ENCODE measurements at places on chromosomes 2 and 18. TPM values are rescaled to one million over a fixed set of nuclear protein-coding genes. Genes with fewer than 3 reads are reported as not detected.
A peak's percentile ranks its signal among the peaks of the same experiment; 100 is the strongest.

DNA sequence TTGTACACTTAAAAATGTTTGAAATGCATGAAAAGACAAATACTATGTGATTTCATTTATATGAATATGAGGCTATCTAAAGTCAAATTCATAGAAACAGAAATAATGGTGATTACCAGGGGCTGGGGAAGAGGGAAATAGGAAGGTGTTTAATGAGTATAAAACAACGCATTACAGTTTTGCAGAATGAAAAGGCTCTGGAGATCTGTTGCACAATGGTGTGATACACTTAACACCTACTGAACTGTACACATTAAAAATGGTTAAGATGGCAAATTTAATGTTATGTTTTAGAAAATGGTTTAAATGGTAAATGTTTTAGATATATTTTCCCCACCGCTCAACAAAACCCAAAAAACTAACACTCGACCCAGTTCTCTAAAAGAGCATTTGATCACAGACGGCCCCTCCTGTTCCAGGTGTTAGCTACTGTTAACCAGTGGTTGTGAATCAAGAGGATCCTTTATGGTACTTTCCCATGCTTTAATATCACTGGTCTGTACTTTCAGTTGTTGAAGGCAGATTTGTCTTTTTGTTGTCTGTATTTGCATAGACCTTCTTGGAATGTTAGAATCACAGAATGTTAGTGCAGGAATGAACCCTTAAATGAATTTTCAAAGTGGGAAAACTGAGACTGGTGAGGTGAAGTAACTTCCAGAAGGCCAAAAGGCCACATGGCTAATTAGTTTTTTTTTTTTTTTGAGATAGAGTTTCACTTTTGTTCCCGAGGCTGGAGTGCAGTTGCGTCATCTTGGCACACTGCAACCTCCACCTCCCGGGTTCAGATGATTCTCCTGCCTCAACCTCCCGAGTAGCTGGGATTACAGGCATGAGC is 10.2 kb downstream of the RAB10 start:
- H3K27me3 ChIP-seq: no peaks in the 10 kb centered on the region
- no peaks in the 10 kb centered on the region for H3K36me3 ChIP-seq
- H3K27ac ChIP-seq: peak overlapping the region; percentile 40
- peaks cover 27% of the 10 kb centered on the region for H3K4me1 ChIP-seq

GRCh38 chr2:210128961-210129360 is 42.2 kb downstream of the KANSL1L start:
- no peaks in the 10 kb centered on the region for H3K27me3 ChIP-seq
- H3K27ac ChIP-seq: no peak overlapping the region
- H3K36me3 ChIP-seq: no peaks in the 10 kb centered on the region
- no peak overlapping the region for H3K4me3 ChIP-seq
- no peak for DNase-seq
- H3K4me1 ChIP-seq: no peaks in the 10 kb centered on the region

The LRRC30 gene
- total RNA-seq: not detected

The MAPRE3 gene
- total RNA-seq: 13.5 TPM

The MRPL33 gene
- 110 TPM for total RNA-seq

DNA sequence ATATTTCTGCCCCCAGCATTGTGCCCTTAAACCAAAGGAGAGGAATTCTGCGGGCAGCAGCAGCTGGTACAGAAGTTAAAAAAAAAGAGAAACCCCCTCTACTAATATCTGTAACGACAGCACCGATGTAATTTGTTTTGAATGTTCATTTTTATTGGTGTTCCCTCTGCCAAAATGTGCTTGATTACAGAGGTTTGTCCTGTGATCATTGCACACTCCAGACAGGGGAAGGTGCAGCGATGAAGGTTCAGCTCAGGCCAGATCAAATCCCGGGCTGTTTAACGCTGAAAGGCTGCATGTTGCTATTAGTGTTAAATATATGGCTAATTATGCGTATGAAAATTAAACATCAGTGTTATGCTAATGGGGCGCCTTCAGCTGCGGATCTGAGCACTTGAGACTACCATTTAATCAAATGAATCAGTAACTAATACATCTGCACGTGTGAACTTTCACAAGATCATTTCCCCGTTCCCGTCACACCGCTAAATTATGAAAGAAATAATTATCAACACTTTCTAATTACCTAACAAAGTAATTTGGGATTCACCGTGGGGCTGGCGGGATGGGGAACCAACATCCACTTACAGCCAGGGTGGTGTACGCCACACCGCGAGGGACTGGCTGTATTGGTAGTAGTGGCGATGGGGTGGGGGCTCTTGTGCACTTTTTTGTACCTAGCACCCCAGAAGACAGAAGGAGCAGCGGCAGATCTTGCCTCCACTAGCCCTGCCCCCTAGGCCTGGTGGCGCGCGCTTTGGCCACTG is 1.5 kb upstream of the DLX1 start:
- peaks cover 99% of the 10 kb centered on the region for H3K27me3 ChIP-seq
- DNase-seq: no peak
- no peak overlapping the region for H3K4me3 ChIP-seq
- H3K27ac ChIP-seq: no peak overlapping the region
- H3K4me1 ChIP-seq: peaks cover 40% of the 10 kb centered on the region
- no peaks in the 10 kb centered on the region for H3K36me3 ChIP-seq

The TMEM37 gene
- total RNA-seq: 31.2 TPM

DNA sequence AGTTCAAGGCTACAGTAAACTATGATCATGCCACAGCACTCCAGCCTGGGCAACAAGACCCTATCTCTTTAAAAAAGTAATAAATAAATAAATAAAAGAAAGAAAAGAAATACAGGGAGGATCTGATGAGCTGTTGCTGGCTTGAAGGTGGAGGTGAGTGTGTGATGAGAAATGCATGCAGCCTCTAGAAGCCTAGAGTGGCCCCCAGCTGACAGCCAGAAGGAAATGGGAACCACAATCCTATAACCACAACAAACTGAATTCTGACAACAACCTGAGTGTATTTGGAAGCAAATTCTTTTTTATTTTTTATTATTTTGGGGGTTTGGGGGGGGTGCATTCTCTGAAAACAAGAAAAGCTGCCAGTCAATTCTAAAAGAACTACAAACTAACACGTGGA is 14.6 kb downstream of the NOL10 start:
- H3K27ac ChIP-seq: no peak overlapping the region
- DNase-seq: no peak
- no peak overlapping the region for H3K4me3 ChIP-seq
- no peaks in the 10 kb centered on the region for H3K4me1 ChIP-seq

- no peaks in the 10 kb centered on the region for H3K4me1 ChIP-seq
- no peaks in the 10 kb centered on the region for H3K27me3 ChIP-seq
- no peaks in the 10 kb centered on the region for H3K36me3 ChIP-seq
- no peak overlapping the region for H3K4me3 ChIP-seq
- no peak for DNase-seq
Observed at GRCh38 chr18:59718108-59718463, 20.9 kb upstream of the CCBE1 start.

- DNase-seq: no peak
- H3K4me3 ChIP-seq: no peak overlapping the region
- no peaks in the 10 kb centered on the region for H3K4me1 ChIP-seq
- no peaks in the 10 kb centered on the region for H3K36me3 ChIP-seq
- no peak overlapping the region for H3K27ac ChIP-seq
Observed at GRCh38 chr2:178731300-178731699, 75.9 kb downstream of the TTN start.

GRCh38 chr2:133418021-133418420 is 150.2 kb downstream of the NCKAP5 start:
- H3K27me3 ChIP-seq: no peaks in the 10 kb centered on the region
- no peak overlapping the region for H3K27ac ChIP-seq
- H3K4me3 ChIP-seq: no peak overlapping the region
- no peak for DNase-seq

DNA sequence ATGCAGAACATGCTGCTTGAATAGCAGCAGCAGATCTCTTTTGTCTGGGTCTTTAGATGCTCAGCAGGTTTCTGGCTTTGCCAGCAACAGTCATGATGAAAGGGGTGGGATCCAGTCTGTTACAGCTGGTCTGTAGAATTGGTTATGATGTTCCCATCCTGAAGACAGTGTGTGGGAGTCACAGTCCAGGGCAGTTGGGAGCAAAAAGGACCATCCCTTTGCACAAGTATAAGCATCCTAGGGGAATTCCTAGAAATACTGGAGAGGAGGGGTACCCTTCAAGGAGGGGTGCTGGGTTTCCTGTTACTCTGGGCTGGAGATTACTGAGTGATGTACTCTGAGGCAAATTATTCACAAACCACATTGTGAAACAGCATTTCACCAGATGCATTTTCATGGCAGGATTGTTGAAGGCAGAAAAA is 119.9 kb upstream of the RND3 start:
- H3K27ac ChIP-seq: no peak overlapping the region
- no peaks in the 10 kb centered on the region for H3K36me3 ChIP-seq
- no peaks in the 10 kb centered on the region for H3K27me3 ChIP-seq
- H3K4me1 ChIP-seq: no peaks in the 10 kb centered on the region
- H3K4me3 ChIP-seq: no peak overlapping the region

The CHRNG gene
- not detected for total RNA-seq

The CXCR2 gene
- total RNA-seq: 22.0 TPM

- H3K27ac ChIP-seq: peak overlapping the region; percentile 93
- H3K4me1 ChIP-seq: peaks cover 58% of the 10 kb centered on the region
- peak; percentile 86 for DNase-seq
- H3K36me3 ChIP-seq: peaks cover 5% of the 10 kb centered on the region
- H3K4me3 ChIP-seq: peak overlapping the region; percentile 53
Observed at GRCh38 chr2:38076710-38077430, 919 bp upstream of the CYP1B1 start.

- H3K4me3 ChIP-seq: no peak overlapping the region
- no peak for DNase-seq
- no peaks in the 10 kb centered on the region for H3K36me3 ChIP-seq
- H3K27me3 ChIP-seq: peaks cover 15% of the 10 kb centered on the region
- H3K27ac ChIP-seq: no peak overlapping the region
Observed at GRCh38 chr2:149409506-149409905, 79.1 kb downstream of the LYPD6 start.

DNA sequence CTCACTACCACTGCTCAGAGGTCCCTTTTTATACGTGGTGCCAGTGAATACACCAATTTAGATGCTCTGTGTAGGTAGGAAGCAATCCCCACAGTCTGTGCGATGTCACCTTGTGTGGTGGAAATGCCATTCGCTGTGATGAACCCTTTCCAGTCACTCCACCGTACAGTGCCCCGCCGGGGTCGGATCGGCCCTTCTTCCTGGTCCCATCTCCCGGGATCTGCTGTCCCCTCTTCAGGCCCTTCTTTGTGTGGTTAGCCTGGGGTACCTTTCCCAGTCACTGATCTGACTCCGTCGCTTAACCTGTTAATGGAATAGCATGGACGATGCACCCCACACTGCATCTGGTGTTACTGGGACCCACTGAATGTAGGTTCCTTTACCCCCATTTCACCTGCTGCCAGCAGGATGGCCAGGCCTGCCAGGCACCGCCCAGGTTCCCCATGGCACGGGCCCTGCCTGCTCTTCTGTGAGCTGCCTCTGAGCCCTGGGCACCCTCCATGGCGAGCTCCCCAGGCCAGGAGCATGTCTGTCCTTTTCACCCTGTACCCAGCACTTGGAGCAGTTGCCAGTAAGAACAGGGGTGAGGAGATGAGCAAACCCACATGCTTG is 18.0 kb downstream of the TWIST2 start:
- no peak overlapping the region for H3K27ac ChIP-seq
- peak; percentile 48 for DNase-seq
- no peaks in the 10 kb centered on the region for H3K36me3 ChIP-seq
- H3K4me1 ChIP-seq: peaks cover 35% of the 10 kb centered on the region
- H3K4me3 ChIP-seq: no peak overlapping the region
- H3K27me3 ChIP-seq: peaks cover 17% of the 10 kb centered on the region

GRCh38 chr18:65852273-65852672 is 101.5 kb downstream of the CDH7 start:
- DNase-seq: no peak
- H3K4me3 ChIP-seq: no peak overlapping the region
- H3K27ac ChIP-seq: no peak overlapping the region
- no peaks in the 10 kb centered on the region for H3K36me3 ChIP-seq
- H3K27me3 ChIP-seq: no peaks in the 10 kb centered on the region

The HAUS1 gene
- total RNA-seq: 19.0 TPM

- H3K4me3 ChIP-seq: no peak overlapping the region
- no peaks in the 10 kb centered on the region for H3K36me3 ChIP-seq
- no peaks in the 10 kb centered on the region for H3K27me3 ChIP-seq
- no peaks in the 10 kb centered on the region for H3K4me1 ChIP-seq
Observed at GRCh38 chr18:4251206-4251605, 203.9 kb downstream of the DLGAP1 start.

The DUSP11 gene
- 16.6 TPM for total RNA-seq

DNA sequence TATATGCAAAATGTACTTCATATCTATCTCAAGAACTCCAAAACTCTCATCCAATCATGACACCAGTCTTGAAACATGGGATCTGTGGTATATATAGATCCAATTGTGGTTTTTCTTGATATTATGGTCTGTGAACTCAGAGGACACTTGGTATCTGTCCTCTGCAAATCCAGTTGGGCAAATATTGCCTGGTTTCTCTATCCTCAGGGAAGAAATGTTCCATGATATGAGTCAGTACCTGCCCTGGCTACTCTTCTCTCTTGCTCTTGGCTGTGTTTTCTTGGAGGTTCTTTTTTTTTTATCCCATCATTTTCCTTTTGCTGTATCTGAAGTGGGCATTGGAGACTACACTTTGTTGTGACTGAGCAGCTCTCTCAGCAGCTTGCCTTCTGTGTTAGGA is 10.9 kb downstream of the NBEAL1 start:
- no peaks in the 10 kb centered on the region for H3K27me3 ChIP-seq
- DNase-seq: no peak
- no peak overlapping the region for H3K4me3 ChIP-seq
- no peaks in the 10 kb centered on the region for H3K4me1 ChIP-seq

- no peak overlapping the region for H3K27ac ChIP-seq
- no peak for DNase-seq
- H3K4me3 ChIP-seq: no peak overlapping the region
- H3K27me3 ChIP-seq: no peaks in the 10 kb centered on the region
Observed at GRCh38 chr2:37886745-37887144, 38.3 kb upstream of the RMDN2 start.

GRCh38 chr18:10851824-10852319 is 297.5 kb downstream of the PIEZO2 start:
- no peaks in the 10 kb centered on the region for H3K36me3 ChIP-seq
- DNase-seq: peak; percentile 61
- H3K27ac ChIP-seq: no peak overlapping the region
- H3K27me3 ChIP-seq: no peaks in the 10 kb centered on the region

All from left lung (tissue), 14 donors.